ENCODE measurements at places on chromosomes 11 and 22.

GRCh38 chr11:76860539-76861475, at the start of gene ACER3:
Gene ACER3, plus strand, starts transcription at chr11:76860918. Its CDS starts 59 bp downstream, at chr11:76860977.
- peak; percentile 87 for DNase-seq

DNA sequence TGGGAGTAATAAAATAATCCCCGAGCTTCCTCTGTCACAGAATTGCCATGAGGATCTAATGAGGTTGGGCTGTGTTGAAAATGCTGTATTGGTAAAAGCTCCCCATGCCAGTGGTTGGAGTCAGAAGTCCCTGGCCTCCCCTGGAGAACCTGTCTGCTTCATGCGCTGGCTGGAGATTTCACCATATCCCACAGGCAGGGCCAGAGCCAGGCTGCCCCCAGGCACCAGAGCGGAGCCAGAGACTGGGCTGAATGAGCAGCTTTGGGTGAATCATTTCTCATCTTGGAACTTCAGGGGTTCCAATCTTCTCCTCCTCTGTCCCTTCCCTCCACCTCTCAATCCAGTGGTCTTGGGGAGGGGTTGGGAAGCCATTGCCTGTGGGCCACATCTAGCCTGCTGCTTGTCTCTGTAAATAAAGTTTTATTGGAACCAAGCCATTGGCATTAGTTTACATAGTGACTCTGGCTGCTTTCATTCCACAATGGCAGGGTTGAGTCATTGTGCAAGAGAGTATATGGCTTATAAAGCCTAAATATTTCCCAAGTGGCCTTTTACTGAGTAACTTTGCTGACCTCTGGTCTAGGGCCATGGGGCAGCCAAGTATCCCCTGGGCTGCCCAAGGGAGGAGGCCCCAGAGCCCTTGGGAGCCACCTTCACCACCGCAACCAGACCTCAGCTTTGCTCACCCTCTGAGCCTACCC, 35.2 kb downstream of the LRRC10B start:
- DNase-seq = peak; percentile 84

- DNase-seq = no peak
These were observed 14.8 kb upstream of the PAX6 start for GRCh38 chr11:31825838-31826484.

GRCh38 chr11:10975287-10975721, 117.5 kb upstream of the ZBED5 start:
- DNase-seq = no peak

GRCh38 chr22:37734964-37735451, 38.2 kb downstream of the TRIOBP start:
- peak; percentile 65 for DNase-seq

- DNase-seq = no peak
These were observed 5.5 kb upstream of the SELENOH start for GRCh38 chr11:57735619-57736298.

DNA sequence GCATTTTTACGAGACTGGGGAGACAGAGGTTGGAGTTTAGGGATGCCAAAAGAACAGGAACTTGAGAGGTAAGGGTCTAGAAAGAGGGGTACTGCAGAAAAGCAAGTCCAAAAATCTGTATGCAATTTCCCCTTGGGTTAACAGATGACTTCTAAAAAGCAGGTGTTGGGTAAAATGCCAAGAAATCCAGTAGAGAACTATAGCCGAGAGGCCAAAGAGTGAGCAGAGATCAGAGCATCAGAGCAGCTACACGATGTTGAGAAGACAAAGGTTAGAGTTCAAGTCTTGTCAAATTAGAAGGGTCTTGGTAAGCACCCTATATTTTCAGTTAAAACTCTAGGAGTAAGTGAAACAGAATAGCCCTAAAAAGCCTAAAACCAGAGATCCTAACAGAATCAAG, 145.2 kb downstream of the FCHSD2 start:
- no peak for DNase-seq

- no peak for DNase-seq
These were observed 368.7 kb upstream of the TENM4 start for GRCh38 chr11:79809487-79809886.

DNA sequence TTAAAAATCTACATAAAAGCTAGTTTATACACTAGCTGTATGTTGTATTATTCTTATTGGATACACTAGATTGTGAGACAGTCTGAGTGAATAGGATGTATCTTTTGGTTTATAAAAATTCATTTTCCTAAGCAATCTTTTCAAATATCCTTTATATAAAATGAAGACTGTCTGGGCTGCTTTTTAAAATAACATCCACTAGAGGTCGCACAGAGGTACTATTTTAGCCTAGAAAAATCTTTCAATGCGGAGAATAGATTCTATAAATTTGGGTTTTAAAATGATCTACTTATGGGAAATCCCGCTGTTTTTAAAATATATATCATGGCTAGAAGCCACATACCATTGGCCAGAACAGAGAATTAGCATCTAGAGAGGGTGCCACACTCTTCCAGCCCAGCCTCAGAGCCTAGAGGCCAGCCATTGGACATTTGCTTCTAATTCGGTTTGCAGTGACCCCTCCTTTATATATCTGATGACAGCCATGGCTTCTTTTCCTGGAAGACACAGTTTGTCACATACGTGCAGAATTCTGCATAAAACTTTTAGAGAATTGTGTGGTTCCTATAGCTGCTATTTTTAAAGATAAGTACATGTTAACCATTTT, 7.3 kb downstream of the C11orf97 start:
- DNase-seq = no peak

GRCh38 chr11:103878646-103879045, 157.8 kb upstream of the DDI1 start:
- no peak for DNase-seq

DNA sequence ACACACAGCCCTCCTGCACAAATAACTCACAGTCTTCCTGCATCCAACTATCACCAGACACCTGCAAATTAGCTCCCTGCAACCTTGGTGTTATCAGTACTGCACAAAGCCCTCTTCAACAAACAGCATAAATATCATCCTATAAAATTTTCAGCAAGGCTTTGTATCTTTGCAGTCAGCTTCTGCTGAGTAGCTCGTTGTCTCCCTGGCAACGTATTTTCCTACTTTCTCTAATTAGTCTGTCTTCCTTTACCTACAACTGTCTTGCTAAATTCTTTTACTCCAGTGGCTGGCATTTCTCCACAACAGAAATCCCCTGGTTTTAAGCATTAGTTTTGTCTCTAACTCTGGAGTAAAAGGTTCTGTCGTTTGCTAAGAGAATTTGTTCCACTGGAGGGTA, 3.9 kb downstream of the OR8D4 start:
- DNase-seq = no peak

GRCh38 chr11:61104963-61105362, 2.7 kb downstream of the CD5 start:
- DNase-seq = no peak

- no peak for DNase-seq
These were observed 21.2 kb downstream of the GRAMD1B start for GRCh38 chr11:123451183-123451781.

GRCh38 chr22:49323751-49324415, 503.8 kb downstream of the BRD1 start:
- no peak for DNase-seq

DNA sequence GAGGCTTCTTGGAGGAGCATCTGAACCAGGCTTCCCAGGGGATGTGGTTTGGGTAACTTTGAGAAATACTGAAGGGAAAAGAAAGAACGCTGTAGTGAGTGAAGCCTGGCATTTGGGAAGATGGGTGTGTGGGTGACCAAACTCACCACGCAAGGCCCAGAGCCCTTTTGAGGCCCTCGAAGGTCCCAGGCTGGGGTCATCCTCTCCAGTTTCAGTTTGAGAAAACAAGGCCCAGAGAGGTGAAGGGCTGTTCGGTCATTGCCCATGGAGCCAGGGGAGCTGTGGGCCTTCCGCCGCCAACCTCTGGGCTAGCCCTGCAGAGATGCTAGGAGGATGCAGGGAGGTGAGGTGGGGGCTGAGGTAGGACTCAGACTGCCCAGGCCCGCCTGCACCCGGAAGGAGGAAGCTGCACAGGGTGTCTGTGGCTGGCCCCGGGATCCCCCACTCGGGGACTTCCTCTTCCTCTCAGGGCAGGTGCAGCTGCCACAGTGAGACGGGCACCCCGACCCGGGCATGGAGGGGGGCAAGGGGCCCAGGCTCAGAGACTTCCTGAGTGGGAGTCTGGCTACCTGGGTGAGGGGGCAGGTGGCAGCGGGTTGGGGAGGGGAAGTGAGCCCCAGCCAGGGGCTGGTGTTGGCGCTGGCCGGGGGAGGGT, at the start of gene CCDC88B:
CCDC88B (plus strand) TSS at position 451 of the 655 bp plus-strand sequence; CDS start at position 514, 63 bp downstream.
- no peak for DNase-seq

DNA sequence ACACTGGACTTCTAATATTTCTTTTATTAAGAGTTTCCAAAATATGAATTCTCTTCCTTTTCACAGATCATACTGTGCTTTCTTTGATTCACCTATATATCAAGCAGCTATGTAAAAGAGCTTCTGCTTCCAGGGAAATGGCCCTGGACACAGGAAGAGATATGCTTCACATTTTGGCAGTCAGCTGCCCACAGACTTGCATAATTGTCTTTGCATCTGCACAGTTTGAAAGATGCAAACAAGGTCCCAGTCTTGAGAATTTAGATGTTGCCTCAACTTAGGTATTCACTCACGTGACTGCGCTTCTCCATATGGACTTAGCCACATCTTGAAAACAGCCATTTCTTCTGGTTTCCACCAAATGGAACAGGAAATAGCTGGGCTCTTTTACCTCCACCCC, 92.3 kb upstream of the POU2AF2 start:
- no peak for DNase-seq

GRCh38 chr11:111976767-111977145, 39.6 kb downstream of the DIXDC1 start:
- no peak for DNase-seq

GRCh38 chr11:131240421-131240820, 130.0 kb upstream of the NTM start:
- DNase-seq = no peak

DNA sequence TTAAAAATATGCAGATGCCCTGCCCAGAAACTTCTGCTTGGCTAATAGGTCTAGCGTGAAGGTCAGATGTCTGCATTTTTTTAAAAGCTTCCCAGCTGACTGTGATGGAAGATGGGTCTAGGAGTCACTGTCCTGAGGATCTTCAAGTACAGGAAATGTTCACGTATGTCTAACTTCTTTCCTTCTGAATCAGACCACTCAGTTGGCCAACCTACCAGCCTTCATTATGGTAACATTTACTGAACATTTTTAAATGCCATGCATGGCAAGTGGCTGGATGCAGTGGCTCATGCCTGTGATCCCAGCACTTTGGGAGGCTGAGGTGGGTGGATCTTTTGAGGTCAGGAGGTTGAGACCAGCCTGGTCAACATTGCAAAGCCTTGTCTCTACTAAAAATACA, 1.1 kb upstream of the PRG2 start:
- no peak for DNase-seq

- DNase-seq = no peak
These were observed 7.7 kb downstream of the PLCB3 start for GRCh38 chr11:64258946-64259532.

- DNase-seq = no peak
These were observed 157.0 kb upstream of the TIMP3 start for GRCh38 chr22:32644252-32645100.

GRCh38 chr11:14124886-14125285, 162.4 kb downstream of the SPON1 start:
- no peak for DNase-seq

DNA sequence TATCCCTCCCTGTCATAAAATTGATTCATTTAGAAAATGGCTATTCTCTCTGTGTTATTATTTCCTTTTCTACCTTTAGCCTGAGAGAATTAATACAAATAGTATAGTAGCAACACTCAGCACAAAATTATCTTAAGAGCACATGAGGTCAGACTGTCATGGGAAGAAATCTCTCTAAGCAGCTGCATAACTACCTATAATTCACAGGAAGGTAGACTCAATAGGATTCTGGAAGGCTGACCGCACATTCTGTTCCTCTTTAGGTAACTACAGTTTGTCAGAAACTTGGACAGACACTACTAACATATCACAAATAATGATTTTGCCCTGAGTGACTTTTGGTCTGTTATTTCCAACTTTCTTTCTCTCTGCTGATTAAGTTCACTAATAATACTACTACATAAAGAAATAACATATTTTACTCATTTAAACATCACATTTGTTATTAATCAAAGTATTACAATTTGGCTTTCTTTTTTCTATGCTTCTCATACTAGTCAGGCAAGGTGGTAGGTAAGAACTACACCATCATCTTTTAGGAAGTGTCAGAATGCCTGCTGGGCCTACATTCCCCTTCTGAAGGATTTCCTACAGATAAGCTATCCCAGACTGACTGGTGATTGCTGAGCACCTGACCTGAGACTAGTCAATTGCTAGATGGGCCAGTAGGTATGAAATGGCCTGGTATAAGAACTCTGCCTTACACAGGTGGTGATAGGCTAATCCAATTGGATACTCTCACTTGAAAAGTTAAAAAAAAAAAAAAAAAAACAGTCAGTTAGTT, 325.1 kb downstream of the DLG2 start:
- no peak for DNase-seq

- no peak for DNase-seq
These were observed 14.2 kb upstream of the UVRAG start for GRCh38 chr11:75800728-75801361.

DNA sequence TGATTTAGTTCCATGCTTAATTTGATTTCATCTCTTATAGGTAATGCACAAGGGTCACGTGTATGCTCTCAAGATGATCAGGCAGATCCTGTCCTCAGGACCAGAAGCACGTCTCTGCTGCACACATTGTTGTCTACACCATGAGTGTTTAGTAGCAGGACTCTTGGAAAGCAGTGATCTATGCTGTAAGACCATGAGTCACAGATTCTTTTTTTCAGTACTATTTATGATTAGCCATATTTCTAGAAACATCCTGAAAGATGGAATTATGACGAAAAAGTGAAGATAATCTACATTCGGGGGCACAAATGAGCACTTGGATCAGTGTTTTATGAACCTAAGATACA, 29.6 kb downstream of the ZBED4 start:
- DNase-seq = no peak

DNA sequence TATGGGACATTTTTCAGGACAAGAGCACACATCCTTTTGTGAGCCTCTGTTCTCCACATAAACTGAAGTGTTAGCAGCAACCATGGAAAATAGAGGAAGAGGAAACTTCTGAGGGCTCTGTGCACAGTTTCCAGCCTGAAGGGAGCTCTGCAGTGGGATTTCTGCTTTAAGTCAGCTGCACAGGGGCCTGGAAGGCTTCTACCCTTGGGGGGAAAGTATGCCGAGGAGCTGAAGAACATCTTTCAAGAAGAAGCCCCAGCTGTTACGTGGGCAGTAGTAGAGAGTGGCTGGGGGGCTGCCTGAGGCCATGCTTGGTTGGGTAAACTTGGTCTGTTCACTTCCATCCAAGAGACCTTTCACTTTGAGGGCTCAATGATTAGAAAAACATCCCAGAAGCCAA, 82.7 kb upstream of the EED start:
- no peak for DNase-seq

DNA sequence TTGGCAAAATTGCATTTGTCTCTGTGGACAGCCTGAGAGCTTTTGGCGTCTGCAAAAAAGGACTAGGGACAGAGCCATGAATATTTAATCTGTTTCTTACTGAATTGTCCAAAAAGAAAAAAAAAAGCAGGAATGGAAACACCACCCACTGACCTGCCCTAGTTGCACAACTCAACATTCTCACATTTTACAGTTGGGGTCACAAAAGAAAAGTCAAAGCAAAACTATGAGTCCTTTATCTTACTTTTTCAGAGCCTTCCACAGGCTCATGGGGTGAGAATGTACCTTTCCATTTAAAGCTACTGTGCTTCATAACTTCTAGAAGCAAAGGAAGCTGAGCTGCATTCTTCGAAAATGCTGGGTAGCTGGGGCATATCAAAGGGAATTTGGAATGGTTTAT, 225.7 kb downstream of the FAM76B start:
- DNase-seq = no peak
